EH (cell line): ENCODE measurements at places on chromosomes 6 and 20.
A peak's percentile ranks its signal among the peaks of the same experiment; 100 is the strongest.

GRCh38 chr20:34256629-34257124, 15.5 kb downstream of the ASIP start:
- no peak for DNase-seq

DNA sequence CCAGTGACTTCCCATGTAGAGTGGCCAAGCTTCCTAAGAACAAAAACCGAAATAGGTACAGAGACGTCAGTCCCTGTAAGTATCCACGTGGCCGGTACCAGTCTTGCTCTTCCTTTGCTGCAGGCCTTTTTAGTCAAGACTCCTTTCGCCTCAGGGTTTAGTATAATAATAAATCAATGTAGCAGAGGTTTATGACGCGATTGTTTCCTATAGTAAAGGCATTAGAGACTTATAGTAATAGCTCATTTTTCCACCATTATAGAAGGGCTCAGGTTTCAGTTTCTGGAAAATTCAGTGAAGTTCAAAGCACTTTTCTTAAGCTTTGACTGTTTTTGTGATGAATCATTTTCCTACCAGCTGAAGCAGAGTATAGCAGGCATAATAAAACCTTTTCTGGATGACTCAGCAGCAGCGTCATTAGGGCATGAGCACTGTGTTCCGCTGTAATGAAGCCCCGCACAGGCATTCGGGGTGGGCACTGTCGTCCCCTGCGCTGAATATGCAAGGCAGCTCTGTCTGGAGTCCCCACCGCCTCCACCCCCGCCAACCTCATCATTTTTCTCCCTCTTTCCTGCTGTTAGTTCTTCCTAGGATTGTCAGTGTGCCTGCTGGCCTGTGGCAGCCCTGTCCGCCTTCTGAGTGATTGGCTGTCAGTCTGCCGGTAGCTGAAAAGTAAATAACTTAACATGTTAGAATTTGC, 51.3 kb downstream of the PTPN1 start:
- DNase-seq: peak; percentile 97

GRCh38 chr20:6420336-6420735, 297.5 kb upstream of the FERMT1 start:
- DNase-seq: no peak

- DNase-seq: no peak
Measured at GRCh38 chr6:81978230-81978629, 225.7 kb upstream of the TENT5A start.

GRCh38 chr20:59518881-59519706, 85.2 kb upstream of the PHACTR3 start:
- peak; percentile 51 for DNase-seq

DNA sequence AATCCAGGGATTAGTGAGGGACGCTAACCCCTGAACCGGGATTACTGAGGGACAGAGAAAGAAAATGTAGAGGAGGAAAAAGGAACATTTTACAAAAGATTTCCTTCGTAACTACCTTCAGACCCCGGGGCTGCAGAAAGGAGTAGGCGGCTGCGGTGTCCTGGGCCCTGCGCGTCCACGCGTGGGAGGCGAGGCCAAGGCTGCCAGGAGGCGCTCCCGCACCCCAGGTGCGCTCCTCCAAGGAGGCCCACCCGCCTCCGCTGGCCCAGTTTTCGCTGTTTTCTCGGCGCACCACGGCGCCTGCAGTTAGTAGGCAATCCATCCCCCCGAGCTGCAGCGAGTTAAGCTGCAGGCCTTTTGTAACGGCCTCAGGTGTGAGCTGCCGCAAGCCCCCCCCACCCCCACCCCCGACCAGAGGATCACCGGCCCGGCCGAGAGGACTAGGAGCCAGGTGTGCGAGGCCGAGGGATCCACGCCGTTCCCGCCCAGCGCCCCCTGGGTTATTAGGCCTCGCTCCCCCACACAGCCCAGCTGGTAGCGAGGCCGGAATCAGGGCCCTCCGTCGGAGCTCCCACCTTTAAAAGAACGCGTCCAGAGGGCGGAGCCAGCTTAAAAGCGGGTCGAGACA, 380.3 kb upstream of the ARID1B start:
- DNase-seq: no peak

DNA sequence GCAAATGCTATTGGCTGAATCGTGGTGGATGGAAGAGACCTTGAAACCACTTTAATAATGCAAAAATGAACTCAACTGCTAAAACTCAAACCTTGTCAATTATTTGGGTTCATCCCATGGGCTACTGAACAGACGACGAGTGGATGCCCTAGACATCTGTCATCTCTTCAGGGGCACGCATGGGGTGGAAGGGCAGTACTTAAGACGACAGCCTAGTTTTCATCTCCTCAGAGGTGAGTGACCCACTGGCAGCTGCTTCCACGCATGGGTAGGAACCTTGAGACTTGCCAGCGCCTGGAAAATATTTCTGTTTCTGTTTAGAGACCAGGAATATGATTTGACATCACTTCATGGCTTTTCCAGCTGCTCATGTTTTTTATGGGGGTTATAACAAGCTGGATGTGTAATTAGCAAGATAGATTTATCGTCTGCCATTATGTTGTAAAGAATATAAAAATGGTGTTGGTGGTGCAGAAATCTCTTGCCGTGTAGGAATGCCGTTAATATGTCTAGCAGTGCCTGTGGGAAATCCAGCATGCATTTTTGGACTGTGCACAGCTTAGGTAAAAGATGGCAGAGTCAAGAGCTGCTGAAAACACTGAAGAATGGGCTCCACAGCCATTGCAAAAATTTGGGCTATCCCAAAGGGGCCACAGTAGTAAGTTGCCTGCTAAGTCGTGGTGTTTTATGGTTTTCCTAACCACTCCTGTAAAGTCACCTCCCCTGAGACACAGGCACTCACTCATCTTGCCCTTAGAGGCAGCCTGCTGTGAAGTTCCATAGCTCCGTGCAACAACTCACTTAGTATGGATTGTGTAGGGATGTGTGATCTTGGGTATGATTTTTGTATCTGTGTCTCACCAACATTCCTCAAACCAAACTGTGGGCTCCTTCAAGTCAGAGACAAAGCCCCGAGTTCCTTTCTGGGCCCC, 203.3 kb downstream of the EYA2 start:
- DNase-seq: no peak

GRCh38 chr6:5996714-5997419, 9.9 kb downstream of the NRN1 start:
- DNase-seq: peak; percentile 50

GRCh38 chr6:38813041-38813823, 98.1 kb downstream of the DNAH8 start:
- no peak for DNase-seq

DNA sequence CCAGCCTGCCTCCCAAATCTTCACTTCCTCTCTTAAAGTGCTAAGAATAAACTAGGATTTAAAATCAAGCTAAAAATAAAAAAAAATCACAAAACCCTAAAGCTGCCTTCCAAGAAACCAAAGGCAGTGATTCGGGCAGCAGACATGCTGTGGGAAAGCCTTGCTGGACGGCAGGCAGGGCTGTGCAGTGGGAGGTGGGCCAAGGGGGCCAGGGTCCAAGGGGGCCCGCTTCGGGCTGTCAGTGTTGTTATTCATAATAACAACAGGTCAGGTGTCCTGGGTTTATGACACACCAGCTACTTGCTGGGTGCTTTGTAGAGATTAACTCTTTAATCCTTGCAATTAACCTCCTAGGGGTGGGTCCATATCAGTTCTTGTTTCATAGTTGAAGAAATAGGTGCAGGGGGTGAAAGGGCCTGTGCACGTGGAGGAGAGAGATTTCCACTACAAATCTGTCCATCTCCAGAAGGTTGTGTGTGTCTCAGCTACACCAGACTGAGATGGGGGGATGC, 40.4 kb downstream of the CD40 start:
- DNase-seq: no peak

- DNase-seq: no peak
Measured at GRCh38 chr6:125832391-125833117, 41.8 kb downstream of the NCOA7 start.

GRCh38 chr6:45974596-45974995, 41.1 kb downstream of the CLIC5 start:
- no peak for DNase-seq

- DNase-seq: no peak
Measured at GRCh38 chr6:34484899-34485298, 19.0 kb downstream of the PACSIN1 start.

DNA sequence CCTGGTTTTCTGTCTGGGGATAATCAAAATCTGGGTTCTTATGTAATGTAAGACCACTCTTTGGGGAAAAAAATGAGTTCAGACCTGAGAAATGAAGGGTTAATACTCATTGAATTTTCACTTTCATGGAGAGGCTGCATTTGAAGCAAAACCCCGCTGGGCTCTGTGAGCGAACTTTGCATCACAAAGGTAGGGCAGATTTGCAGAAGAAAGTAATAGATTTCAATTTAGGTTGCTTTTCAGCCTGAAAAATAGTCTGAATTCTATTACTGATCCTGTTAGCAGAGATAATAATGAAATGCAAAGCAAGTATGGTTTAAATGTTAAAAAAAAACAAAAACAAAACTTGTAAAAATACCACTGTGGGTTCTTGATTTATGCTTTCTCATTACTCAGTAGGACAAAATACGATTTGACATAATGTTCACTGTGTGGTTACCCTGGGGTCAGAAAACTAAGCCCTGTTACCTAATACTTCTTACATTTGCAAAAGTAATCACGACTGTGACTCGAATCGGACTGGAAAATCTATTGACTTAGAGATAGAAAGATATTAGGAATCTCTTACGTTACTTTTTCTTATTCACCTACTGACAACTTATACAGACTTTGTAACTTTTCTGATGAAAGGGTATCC, 72.2 kb downstream of the UST start:
- DNase-seq: peak; percentile 48

- no peak for DNase-seq
Measured at GRCh38 chr20:33589059-33589458, 73.1 kb upstream of the C20orf144 start.

- DNase-seq: no peak
Measured at GRCh38 chr6:111761783-111762312, 111.4 kb downstream of the FYN start.

- no peak for DNase-seq
Measured at GRCh38 chr6:45837541-45838200, 178.0 kb downstream of the CLIC5 start.

DNA sequence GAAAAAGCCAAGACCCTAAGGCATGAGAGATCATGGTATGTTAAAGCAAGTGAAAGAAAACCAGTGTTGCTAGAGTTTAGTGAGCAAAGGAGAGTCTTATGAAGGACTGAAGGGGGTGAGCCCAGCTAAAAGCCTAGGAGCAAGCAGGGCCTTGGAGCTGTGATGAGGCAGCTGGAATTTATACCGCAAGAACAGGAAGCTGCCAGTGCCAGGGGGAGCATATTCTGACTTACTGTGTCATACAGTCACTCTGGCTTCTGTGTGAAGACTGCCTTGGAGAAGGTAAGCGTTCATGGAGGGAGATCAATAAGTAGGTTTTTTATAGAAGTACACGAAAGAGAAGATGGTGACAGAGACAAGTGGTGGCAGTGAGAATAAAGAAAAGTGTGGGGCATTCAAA, 308.9 kb upstream of the THEMIS start:
- DNase-seq: peak; percentile 88

DNA sequence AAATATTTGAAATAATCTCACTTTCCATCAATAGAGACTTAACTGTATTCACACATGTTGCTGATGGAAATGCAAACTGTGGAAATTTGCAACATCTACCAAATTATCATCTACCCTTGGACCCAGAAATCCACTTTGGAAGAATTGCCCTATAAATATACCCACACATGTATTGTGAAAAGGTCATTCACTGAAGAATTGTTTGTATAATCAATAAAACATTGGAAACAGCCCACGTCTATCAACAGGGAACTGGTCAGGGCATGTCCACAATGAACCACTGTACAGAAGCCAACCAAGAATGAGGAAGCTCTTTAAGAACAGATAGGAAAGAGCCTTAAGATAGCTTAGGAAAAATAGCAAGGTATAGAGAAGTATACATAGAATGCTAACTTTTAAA, 36.2 kb downstream of the PXDC1 start:
- no peak for DNase-seq

- no peak for DNase-seq
Measured at GRCh38 chr6:99614430-99615186, 8.0 kb downstream of the PRDM13 start.

DNA sequence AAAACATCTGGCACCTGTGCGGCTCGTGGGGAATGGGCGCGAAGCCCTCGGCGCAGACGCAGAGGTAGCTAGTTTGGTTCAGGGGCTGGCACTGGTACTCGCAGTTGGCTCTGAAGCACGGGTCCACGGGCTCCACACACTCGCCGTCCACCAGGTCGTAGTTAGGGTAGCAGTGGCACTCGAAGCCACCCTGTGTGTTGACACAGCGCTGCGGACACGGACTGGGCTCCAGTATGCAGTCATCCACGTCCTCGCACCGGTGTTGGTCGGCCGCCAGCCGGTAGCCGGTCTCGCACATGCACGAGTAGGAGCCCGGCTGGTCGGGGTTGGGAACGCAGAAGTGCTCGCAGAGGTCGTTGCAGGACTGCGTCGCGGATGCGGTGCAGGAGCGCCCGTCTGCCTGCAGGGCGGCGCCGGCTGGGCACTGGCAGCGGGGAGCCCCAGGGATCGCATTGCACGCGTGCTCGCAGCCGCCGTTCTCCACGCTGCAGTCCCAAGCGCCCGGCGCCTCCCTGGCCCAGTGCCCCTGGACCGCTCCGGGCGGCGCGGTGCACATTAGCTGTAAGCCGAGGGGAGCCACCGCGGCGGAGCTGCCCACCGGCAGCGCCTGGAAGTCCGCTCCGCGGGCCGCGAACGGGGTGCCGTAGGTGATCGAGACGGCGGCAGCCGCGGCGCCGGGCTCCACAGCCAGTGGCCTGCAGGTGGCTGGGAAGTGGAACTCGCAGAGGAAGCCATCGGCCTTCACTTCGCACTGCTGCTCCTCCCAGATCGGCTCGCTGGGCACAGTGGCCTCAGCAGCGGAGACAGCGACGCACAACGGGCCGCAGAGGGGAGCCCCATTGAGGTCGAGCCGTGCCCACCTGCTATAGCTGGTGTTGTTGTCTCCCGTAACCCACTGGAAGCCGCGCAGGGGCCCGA, 930 bp downstream of the THBD start:
- peak; percentile 16 for DNase-seq

GRCh38 chr20:60501048-60501447, 542.8 kb downstream of the CDH26 start:
- no peak for DNase-seq

DNA sequence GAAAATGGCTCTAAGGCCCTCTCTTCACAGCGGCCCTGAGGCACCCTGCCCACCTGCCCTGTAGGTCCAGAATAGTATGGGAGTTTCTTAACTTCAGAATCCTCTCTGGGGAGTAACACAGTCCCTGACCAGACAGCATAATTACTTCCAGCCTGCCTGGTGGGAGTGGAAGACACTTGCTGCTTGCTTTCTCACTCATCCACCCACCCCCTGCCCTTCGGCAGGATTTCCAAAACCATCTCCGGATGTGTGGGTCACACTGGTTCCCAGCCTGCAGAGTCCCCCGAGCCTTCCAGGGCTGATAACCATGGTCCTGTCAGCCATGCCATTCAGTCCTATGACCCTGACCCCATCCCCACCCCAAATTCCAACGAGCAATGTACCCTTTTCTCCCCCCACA, 5.4 kb downstream of the SLC29A1 start:
- DNase-seq: no peak
